Sigmoid colon (tissue), 7 donors: ENCODE measurements at places on chromosomes 12 and 14. TPM values are rescaled to one million over a fixed set of nuclear protein-coding genes. Genes with fewer than 3 reads are reported as not detected.

LRRC43 gene
- 0.19 TPM for polyA plus RNA-seq

BEGAIN gene
- polyA plus RNA-seq, result 0.60 TPM

RERGL gene
- polyA plus RNA-seq, result 6.7 TPM

CARMIL3 gene
- polyA plus RNA-seq, result under 0.01 TPM

SCYL2 gene
- 26.8 TPM for polyA plus RNA-seq

TM7SF3 gene
- polyA plus RNA-seq, result 13.8 TPM

AQP2 gene
- not detected for polyA plus RNA-seq

FIGNL2 gene
- polyA plus RNA-seq, result not detected

FOXG1 gene
- not detected for polyA plus RNA-seq

SIX6 gene
- polyA plus RNA-seq, result not detected

APOLD1 gene
- 6.0 TPM for polyA plus RNA-seq

DLST gene
- polyA plus RNA-seq, result 66.1 TPM

FGD6 gene
- 6.2 TPM for polyA plus RNA-seq

RND1 gene
- 8.0 TPM for polyA plus RNA-seq

GDF3 gene
- polyA plus RNA-seq, result not detected

SVOP gene
- 0.23 TPM for polyA plus RNA-seq

PLEKHD1 gene
- polyA plus RNA-seq, result under 0.01 TPM

TCL1B gene
- 1.1 TPM for polyA plus RNA-seq

RIPK3 gene
- polyA plus RNA-seq, result 43.5 TPM

TSPAN19 gene
- polyA plus RNA-seq, result not detected

RNF212B gene
- not detected for polyA plus RNA-seq

GALNT8 gene
- 3.6 TPM for polyA plus RNA-seq

EML5 gene
- polyA plus RNA-seq, result 0.69 TPM

RECQL gene
- polyA plus RNA-seq, result 8.6 TPM

RDH12 gene
- polyA plus RNA-seq, result 0.12 TPM

TMPRSS12 gene
- not detected for polyA plus RNA-seq

SPSB2 gene
- 13.5 TPM for polyA plus RNA-seq

TAS2R43 gene
- polyA plus RNA-seq, result not detected

SPX gene
- 0.35 TPM for polyA plus RNA-seq

ZC3H14 gene
- 25.0 TPM for polyA plus RNA-seq

ASCL1 gene
- not detected for polyA plus RNA-seq

KLRB1 gene
- 3.4 TPM for polyA plus RNA-seq

ERC1 gene
- 8.6 TPM for polyA plus RNA-seq

MYF5 gene
- polyA plus RNA-seq, result not detected

GALNT9 gene
- not detected for polyA plus RNA-seq

VRTN gene
- 0.25 TPM for polyA plus RNA-seq

CPM gene
- polyA plus RNA-seq, result 22.7 TPM

BICDL1 gene
- polyA plus RNA-seq, result 6.7 TPM

MYO1A gene
- polyA plus RNA-seq, result 89.5 TPM

TPH2 gene
- not detected for polyA plus RNA-seq

AICDA gene
- 0.80 TPM for polyA plus RNA-seq

HHIPL1 gene
- not detected for polyA plus RNA-seq

SLC22A17 gene
- polyA plus RNA-seq, result 0.92 TPM

BDKRB2 gene
- 6.0 TPM for polyA plus RNA-seq

DIO3 gene
- polyA plus RNA-seq, result 2.4 TPM

CLEC12A gene
- 2.4 TPM for polyA plus RNA-seq

A2M gene
- 55.3 TPM for polyA plus RNA-seq

CDKL1 gene
- polyA plus RNA-seq, result 6.4 TPM

OR4E2 gene
- polyA plus RNA-seq, result not detected

DTX1 gene
- polyA plus RNA-seq, result 3.0 TPM

APOF gene
- polyA plus RNA-seq, result not detected

RTL1 gene
- not detected for polyA plus RNA-seq

FAM181A gene
- polyA plus RNA-seq, result not detected

MLEC gene
- 22.2 TPM for polyA plus RNA-seq

NAV3 gene
- 0.50 TPM for polyA plus RNA-seq

ORMDL2 gene
- polyA plus RNA-seq, result 18.0 TPM

ACOT4 gene
- 2.2 TPM for polyA plus RNA-seq

GPR132 gene
- polyA plus RNA-seq, result 8.4 TPM

SMIM41 gene
- not detected for polyA plus RNA-seq
